ENCODE measurements at places on chromosomes 2 and 18. TPM values are rescaled to one million over a fixed set of nuclear protein-coding genes. Genes with fewer than 3 reads are reported as not detected.

ARHGEF33 gene
- total RNA-seq: 0.35 TPM

DNA sequence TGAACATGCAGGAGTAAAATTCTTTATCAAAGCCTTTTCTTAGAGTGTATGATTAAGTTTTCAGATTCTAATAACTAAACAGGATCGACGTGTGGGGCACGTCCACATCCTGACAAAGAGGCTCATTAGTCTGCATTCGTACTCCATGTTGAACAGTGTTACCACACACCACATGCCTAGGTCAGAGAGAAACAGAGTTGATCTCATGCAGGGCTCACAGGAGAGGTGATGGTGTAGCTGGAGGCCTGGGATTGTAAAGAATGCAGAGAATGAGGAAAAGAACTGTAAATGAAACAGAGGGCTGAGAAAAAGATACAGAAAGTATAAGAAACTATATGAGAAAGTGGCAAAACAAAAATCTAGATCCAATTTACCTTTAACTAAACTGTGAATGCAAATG, 632.5 kb downstream of the BCL11A start:
- H3K36me3 ChIP-seq: no peaks in the 10 kb centered on the region
- H3K27ac ChIP-seq: no peak overlapping the region
- H3K27me3 ChIP-seq: no peaks in the 10 kb centered on the region
- no peak for DNase-seq
- no peaks in the 10 kb centered on the region for H3K4me1 ChIP-seq

DNA sequence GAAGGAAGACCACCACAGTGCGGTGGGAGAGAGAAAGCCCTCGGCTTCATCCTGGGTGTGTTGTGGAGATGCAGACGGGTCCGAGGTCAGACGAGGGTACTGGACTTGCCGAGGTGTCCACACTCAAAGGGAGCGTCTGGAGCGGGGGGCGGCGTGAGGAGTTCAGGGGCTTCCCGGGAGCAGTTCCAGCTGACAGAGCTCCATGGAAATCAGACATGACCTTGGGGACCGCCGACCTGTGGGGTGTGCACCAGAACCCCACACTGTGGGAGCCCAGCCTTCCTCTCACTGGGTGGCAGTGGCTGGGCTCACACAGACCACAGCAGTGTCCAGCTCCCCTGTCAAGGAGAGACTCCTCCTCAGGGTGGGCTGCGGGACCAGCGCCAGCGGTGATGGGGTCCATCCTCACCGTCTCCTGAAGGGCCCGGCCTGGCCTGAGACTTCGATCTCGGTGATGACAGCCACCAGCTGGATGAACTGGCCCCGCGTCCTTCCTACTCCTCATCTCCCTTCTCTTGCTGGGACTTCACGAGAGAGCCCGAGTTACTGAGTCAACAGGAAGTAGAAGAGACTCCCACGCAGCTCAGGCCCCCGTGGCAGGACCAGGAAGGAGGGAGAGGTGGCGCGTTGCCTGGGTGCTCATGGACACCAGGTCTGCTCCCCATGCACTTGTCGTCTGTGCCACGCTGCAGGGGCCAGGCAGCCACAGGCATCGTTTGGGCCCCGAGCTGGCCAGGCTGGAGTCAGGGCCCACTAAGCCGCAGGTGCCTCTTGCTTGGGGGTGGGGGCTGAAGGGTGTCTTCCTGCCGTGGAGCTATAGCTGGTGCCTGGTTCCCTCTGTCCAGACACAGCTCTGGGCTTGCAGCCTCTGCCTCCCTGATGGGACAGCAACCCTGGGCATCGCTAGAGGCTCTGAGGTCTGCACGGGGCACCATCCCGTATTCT, 101.9 kb upstream of the CTDP1 start:
- no peak overlapping the region for H3K4me3 ChIP-seq
- H3K36me3 ChIP-seq: no peaks in the 10 kb centered on the region
- H3K27ac ChIP-seq: no peak overlapping the region
- H3K4me1 ChIP-seq: peaks cover 8% of the 10 kb centered on the region
- no peaks in the 10 kb centered on the region for H3K27me3 ChIP-seq

DNA sequence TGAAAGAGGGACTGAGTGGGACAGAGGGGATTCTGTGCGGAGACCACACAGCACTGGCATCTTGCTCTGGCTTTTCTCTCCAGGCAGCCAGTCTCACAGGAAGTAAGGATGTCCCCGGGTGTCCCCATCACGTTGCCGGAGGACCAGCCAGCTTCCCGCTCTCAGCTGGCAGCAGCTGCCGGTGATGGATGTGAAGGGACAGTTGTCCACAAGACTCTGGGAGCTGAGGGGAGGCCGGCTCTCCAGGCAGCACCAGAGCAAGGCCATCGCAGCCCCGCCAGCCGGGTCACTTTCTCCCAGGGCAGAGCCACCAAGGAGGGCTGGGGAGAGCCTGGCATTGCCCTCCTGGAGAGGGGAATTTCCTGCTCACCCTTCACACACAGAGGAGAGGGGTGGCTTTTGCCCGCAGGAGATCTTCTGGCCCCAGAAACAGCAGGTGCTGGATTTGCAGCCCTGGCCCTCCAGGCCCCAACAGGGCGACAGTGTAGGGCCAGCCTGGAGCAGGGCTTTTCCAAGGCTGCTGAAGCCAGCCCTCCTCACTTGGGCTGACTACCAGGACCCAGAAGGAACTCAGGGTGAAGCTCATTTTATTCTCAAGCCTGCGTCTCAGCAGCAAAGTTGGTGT, 24.0 kb upstream of the B3GNT7 start:
- no peaks in the 10 kb centered on the region for H3K36me3 ChIP-seq
- H3K4me3 ChIP-seq: no peak overlapping the region
- peaks cover 5% of the 10 kb centered on the region for H3K4me1 ChIP-seq

DNA sequence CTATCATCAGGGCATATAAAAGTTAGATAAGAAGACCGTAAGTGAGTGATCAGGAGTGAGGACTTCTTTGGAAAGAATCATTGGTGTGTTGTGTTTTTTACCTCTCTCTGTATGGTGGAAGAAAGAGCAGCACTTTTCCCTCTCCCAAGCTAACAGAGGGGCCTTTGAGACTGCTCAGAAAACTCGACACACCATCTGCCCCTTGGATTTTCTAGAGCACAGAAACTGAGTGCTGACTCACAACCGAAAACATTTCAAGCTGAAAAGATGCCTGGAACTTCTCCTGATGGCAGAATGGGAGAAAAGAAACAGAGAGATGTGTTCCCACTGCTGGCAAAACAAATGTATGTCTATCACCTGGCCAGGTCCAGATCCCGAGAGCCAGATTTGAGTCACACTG, 156.6 kb downstream of the DNAH7 start:
- no peak overlapping the region for H3K27ac ChIP-seq
- no peaks in the 10 kb centered on the region for H3K4me1 ChIP-seq
- no peaks in the 10 kb centered on the region for H3K27me3 ChIP-seq
- DNase-seq: no peak
- no peak overlapping the region for H3K4me3 ChIP-seq
- no peaks in the 10 kb centered on the region for H3K36me3 ChIP-seq

DNA sequence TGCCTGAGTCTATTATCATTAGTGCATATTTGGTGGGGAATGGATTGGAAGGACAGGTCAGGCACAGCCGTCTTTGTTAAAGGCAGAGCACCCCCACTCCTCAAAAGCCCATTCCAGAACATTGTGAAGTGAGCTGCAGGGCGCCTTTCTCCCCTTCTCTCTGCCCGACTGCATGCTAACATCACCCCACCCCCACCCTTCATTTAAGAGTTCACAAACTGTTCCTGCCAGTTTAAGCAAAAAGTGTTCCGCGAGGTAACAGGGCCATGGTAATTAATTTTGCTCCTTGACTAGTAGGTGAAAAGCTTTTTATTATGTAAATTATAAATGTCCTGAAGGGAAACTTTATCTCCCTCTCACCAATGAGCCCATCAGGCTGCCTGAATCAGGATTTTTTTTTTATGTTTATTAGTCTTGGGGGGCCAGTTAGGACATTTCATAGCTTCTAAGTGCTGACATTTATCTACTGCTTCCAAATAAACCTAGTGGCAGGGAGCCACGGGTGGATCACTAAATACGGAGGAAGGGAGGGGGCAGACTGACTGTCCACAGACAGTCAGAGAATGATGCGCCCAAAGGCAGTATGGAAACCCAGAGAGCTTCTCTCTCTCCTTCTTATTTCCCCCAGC, 99.4 kb downstream of the FTCDNL1 start:
- no peak overlapping the region for H3K4me3 ChIP-seq
- H3K27me3 ChIP-seq: no peaks in the 10 kb centered on the region
- no peak overlapping the region for H3K27ac ChIP-seq
- no peak for DNase-seq
- H3K4me1 ChIP-seq: no peaks in the 10 kb centered on the region

DRC1 gene
- not detected for total RNA-seq

GRCh38 chr2:198441246-198441645, 636.9 kb downstream of the PLCL1 start:
- H3K27me3 ChIP-seq: no peaks in the 10 kb centered on the region
- no peaks in the 10 kb centered on the region for H3K4me1 ChIP-seq
- DNase-seq: no peak
- H3K27ac ChIP-seq: no peak overlapping the region

DNA sequence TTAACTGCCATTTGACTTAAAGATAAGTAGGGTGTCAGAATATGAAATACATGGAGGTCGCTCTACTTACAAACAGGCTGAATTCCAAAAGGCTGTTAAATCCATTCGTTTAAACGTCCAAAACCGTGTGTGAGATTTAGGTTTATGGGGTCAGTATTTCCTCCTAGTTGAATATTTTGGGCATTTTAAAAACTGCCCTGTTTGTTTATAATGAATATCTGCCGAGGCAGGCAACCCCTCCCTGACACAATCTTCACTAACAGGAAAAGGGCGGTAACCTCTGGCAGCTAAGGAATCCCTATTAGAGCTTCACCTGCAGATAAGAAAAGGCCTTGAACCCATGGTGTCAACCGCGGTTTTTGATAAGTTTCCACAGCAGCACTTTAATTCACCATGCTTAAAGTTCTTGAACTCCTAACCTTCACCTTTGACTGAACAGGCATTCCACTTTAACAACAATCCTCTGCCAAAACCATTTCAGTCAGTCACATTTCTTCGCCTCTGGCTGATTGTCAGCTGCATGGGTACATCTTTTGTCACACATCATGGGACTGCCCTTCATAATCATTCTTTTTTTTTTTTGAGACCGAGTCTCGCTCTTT, 17.8 kb downstream of the TRAK2 start:
- peak overlapping the region; percentile 85 for H3K27ac ChIP-seq
- H3K4me1 ChIP-seq: peaks cover 27% of the 10 kb centered on the region
- no peaks in the 10 kb centered on the region for H3K36me3 ChIP-seq

DYSF gene
- total RNA-seq: 13.0 TPM

LRATD1 gene
- 4.1 TPM for total RNA-seq

- H3K36me3 ChIP-seq: no peaks in the 10 kb centered on the region
- H3K27me3 ChIP-seq: no peaks in the 10 kb centered on the region
- no peaks in the 10 kb centered on the region for H3K4me1 ChIP-seq
- no peak overlapping the region for H3K4me3 ChIP-seq
Observed at GRCh38 chr2:95539290-95539689, 52.5 kb upstream of the TRIM43 start.

GRCh38 chr2:212288308-212288707, 250.3 kb downstream of the ERBB4 start:
- DNase-seq: no peak
- H3K36me3 ChIP-seq: no peaks in the 10 kb centered on the region
- no peak overlapping the region for H3K4me3 ChIP-seq
- H3K27ac ChIP-seq: no peak overlapping the region

SLC30A3 gene
- total RNA-seq: 8.5 TPM

- no peak overlapping the region for H3K27ac ChIP-seq
- no peak for DNase-seq
- H3K4me1 ChIP-seq: no peaks in the 10 kb centered on the region
- no peaks in the 10 kb centered on the region for H3K36me3 ChIP-seq
Observed at GRCh38 chr2:234816491-234816890, 135.3 kb upstream of the SH3BP4 start.

GRCh38 chr2:46861916-46862315, 53.7 kb downstream of the MCFD2 start:
- H3K36me3 ChIP-seq: no peaks in the 10 kb centered on the region
- no peak overlapping the region for H3K4me3 ChIP-seq
- H3K27me3 ChIP-seq: no peaks in the 10 kb centered on the region

SP140L gene
- total RNA-seq: 11.4 TPM

DNA sequence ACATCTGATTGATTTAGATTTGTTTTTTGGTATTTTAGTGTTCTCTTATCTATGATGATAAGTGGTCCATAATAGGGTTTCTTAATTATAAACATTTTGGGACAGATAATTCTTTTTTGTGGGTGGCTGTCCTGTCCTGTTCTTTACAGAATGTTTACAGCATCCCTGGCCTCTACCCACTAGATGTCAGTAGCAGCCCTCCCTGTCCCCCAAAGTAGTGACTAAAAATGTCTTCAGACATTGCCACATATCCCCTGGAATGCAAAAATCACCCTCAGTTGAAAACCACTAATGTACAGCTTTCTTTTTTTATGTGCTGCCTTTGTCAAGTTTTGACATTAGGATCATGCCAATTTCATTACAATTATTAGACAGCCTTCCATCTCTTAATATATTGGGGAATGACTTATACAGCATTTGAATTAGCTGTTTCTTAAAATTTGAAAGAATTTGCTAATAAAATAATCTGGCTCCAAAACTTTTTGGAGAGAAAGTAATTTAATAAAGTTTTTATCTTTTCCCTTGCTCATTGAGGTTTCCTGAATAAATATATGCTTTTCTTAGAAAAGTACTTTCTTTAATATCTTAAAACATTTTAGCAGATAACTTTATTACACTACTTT, 19.5 kb downstream of the WIPF1 start:
- no peak for DNase-seq
- no peak overlapping the region for H3K27ac ChIP-seq
- peaks cover 5% of the 10 kb centered on the region for H3K36me3 ChIP-seq
- no peak overlapping the region for H3K4me3 ChIP-seq
- no peaks in the 10 kb centered on the region for H3K27me3 ChIP-seq

- H3K4me3 ChIP-seq: no peak overlapping the region
- no peaks in the 10 kb centered on the region for H3K36me3 ChIP-seq
- no peak overlapping the region for H3K27ac ChIP-seq
- no peak for DNase-seq
- H3K4me1 ChIP-seq: no peaks in the 10 kb centered on the region
Observed at GRCh38 chr2:17115466-17115865, 402.8 kb downstream of the RAD51AP2 start.

GRCh38 chr2:48852938-48853337, 97.4 kb upstream of the LHCGR start:
- no peaks in the 10 kb centered on the region for H3K36me3 ChIP-seq
- H3K4me3 ChIP-seq: no peak overlapping the region
- H3K27me3 ChIP-seq: no peaks in the 10 kb centered on the region
- DNase-seq: no peak
- no peaks in the 10 kb centered on the region for H3K4me1 ChIP-seq
- no peak overlapping the region for H3K27ac ChIP-seq

RTTN gene
- 20.7 TPM for total RNA-seq

GRCh38 chr2:46086578-46087070, 210.6 kb upstream of the EPAS1 start:
- H3K4me3 ChIP-seq: no peak overlapping the region
- H3K27ac ChIP-seq: no peak overlapping the region
- H3K27me3 ChIP-seq: no peaks in the 10 kb centered on the region
- no peak for DNase-seq
- peaks cover 5% of the 10 kb centered on the region for H3K4me1 ChIP-seq

DNA sequence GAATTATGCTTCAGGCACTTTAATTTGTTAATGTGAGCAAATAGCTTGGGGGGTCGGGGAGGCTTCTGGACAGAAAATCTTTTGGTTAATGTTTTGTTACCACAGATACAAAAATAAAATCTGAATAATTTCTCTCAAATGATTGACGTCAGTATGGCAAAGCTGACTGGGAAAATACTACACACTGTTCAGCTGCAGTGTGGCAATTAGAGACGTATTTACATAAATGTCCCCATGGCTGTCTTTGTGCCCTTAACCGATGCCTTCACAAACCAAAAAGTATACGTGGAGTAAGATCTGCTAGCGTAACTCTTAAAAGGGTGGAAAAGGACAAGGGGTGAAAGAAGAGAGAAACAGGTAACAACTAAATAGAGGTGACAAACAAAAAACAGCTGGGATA, 83.4 kb downstream of the ACTR2 start:
- no peak overlapping the region for H3K27ac ChIP-seq
- peaks cover 4% of the 10 kb centered on the region for H3K4me1 ChIP-seq
- H3K4me3 ChIP-seq: no peak overlapping the region
- no peak for DNase-seq
- no peaks in the 10 kb centered on the region for H3K27me3 ChIP-seq
